ENCODE measurements at places on chromosomes 1 and 21.

DNA sequence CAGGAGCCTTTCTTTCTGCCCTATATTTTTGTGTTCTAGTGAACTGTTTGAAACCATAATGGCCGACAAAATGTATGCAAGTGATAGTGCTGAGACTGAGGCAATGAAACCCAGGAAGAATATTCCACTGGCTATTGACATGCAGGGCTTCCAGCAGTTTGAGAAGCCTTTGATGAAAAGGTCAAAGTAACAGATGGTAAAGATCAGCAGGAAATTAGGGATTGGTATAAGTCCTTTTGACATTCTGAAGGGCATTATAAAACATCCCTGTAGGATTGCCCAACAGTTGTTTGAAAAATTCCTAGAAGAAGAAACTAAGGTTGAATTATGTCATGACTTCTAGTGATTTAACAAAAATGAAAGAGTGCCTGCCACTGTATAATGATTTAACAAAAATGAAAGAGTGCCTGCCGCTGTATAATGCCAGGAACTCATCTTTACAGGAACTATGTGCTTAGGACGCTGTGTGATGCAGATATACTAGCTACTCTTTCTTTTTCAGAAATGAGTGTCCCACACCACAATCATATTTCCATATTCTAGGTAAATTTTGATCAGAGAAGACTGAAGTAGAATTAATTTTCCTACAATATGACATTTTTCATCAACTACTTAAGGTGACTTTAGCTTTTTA lies 283.9 kb upstream of the ST6GALNAC5 start:
- DNase-seq, result no peak

DNA sequence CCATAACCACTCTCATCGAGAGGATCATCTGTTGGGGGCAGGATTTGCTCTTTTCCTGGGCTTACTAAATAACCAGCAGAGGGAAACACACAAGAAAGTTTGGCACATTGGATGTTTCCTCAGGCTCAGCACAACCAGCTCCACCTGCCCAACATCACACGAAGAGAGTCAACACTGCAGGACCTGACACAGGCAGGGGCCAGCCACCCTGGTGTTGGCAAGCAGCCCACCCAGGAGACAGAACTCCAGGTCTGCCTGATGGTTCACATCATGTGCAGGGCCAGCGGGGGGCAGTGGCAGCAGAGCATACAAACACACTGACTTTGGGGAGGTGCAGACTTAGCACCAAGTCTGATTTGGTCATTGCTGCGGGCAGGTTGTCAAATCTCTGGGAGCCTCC lies 182.3 kb upstream of the GALNT2 start:
- DNase-seq, result no peak

GRCh38 chr21:16199539-16199938 lies 469.8 kb downstream of the USP25 start:
- DNase-seq, result no peak

- no peak for DNase-seq
These were observed 7.5 kb downstream of the LRRC3 start for GRCh38 chr21:44462834-44463200.

DNA sequence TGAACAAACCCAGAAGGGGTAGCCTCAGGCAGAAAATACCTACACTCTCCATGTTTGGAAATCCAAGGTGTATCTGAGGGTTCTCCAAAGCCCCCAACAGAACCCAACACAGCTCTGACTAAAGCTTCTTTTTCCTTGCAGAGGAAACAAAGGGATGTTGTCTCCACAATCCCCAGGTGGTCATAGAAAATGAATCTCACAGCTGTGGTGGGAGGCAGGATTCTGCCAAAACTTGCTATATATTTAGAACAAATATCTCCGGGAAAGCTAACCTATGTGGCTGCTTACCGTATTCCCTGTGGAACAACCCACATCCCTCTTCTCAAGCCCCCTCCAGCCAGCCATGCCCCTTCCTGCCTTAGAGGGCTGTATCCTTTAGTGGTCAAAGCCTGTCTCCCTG lies 406.1 kb downstream of the PRDM2 start:
- no peak for DNase-seq
